ENCODE measurements at places on chromosomes 6 and 20. TPM values are rescaled to one million over a fixed set of nuclear protein-coding genes. Genes with fewer than 3 reads are reported as not detected.

DNA sequence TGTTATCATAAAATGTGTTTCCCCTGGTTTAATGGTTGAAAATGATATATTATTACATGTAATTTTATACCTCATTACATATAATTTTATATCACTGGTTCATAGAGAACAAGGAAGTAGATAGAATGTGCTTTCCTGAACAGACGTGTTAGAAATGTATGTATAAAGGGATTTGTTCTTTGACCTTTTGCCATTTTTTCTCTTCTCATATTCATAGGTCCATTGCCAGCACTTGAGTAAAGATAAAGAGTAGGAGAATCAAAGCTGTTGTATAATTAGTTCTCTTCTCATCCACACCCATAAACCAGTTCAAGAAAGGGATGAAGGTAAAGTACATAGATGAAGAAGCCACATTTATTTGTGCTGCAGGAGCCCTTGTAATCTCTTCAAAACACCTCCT is 46.7 kb downstream of the RNF217 start:
- DNase-seq, result no peak

- DNase-seq, result no peak
Measured at GRCh38 chr6:53279293-53279692, 69.5 kb downstream of the ELOVL5 start.

The ZSCAN9 gene
- 45.7 TPM for total RNA-seq

- no peak for DNase-seq
Measured at GRCh38 chr6:18154507-18155149, at the start of gene TPMT. TSS of gene TPMT (minus strand) at chr6:18155077. CDS start at chr6:18149127, 5,950 bp downstream.

GRCh38 chr20:4179545-4179944 is 164.2 kb upstream of the RNF24 start:
- no peak for DNase-seq

The C6orf132 gene
- under 0.01 TPM for total RNA-seq

DNA sequence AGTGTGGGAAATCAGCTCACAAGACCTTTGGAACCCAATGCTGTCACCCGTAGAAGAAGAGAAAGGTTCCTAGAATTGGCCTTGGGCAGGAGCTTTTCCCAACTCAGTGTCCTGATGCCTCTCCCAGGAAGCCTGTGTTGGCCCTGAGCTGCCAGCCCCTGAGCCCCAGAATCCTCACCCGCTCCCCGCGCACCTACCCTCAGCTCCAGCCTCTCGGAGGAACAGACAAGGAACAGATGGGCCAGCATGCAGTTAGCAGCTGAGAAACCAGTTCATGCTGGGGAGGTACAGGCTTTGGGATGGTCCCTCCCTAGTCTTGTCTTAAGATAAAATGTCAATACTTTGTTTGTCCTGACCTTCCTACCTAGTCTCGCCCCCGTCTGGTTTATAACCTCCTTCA is 121.9 kb upstream of the CDH4 start:
- DNase-seq, result no peak

The HSPA12B gene
- 2.4 TPM for total RNA-seq

DNA sequence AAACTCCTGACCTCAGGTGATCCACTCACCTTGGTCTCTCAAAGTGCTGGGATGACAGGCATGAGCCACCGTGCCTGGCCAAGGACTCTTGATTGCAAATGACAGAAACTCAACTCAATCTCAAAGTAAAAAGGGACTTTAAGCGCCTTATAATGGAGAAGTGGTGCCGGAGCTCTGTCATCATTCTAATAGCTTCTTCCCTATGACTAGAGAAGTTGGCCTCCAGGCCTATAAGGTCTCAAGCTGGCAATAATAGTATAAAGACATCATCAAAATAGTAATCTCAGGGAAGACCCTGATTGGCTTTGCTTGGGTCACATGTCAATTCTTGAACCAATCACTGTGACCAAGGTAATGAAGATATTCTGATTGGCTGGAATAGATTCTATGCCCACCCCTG is 8.5 kb upstream of the KIAA1755 start:
- no peak for DNase-seq

GRCh38 chr20:24066076-24066700 is 77.6 kb upstream of the GGTLC1 start:
- DNase-seq, result no peak

- no peak for DNase-seq
Measured at GRCh38 chr6:153328194-153328593, 197.1 kb upstream of the RGS17 start.

The TINAG gene
- 0.41 TPM for total RNA-seq

The KIF25 gene
- total RNA-seq, result 0.41 TPM

The EPPIN gene
- not detected for total RNA-seq
